Right cardiac atrium (tissue), 5 donors: ENCODE measurements at places on chromosomes 16 and 17. TPM values are rescaled to one million over a fixed set of nuclear protein-coding genes. Genes with fewer than 3 reads are reported as not detected.

DNA sequence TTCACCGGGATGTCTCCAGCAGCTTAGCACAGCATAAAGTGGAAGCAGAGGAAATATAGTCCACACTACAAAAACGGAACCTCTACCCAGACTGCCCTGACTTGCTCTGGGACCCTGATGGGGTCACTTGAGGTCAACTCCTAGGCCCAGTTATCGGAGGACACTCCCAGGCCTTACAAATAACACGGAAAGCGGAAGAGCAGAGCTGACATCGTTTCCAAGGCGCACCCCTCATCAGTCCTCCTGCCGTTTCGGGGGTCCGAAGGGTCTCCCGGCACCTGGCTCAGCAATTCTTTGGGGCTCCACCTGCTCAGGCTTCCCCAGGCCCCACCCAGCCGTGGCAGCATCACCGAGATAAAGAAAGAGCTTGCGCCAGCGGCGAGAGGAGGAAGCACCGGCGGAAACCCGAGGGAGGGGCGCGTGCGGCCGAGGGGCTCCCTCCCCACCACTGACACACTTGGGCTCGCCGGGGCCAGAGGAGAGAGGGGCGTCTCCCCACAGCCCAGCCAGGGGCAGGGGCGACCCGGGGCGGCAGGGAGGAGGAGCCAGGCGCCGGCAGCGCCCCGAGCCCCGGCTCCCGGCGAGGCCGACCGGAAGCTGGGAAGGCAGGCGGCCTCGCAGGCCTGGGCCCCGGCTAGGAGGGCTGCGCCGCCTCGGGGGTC lies 727 bp downstream of the CORO7 start:
- peak; percentile 59 for DNase-seq

DNA sequence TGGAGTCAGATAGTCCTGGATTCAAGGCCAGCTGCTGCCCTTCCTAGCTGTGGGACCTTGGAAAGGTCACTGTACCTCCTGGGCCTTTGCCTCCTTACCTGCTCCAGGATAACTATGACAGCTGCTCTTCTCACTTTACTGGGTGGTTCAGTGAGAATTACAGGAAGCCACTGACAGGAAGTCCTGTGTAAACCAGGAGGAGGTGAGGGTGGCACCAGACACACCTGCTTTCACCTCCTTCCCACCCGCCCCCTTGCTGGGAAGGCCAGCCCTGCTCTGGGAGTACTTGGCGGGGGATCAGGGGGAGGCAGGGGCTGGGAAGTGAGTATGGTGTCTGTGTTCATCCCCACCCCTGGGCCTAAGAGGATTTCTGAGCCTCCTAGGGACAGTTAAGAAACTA lies 42.6 kb downstream of the CPNE2 start:
- DNase-seq: no peak

- DNase-seq: no peak
These were observed 26.0 kb downstream of the TK2 start for GRCh38 chr16:66523861-66524354.

GRCh38 chr17:40536295-40537171 lies 28.7 kb downstream of the CCR7 start:
- DNase-seq: peak; percentile 82

GRCh38 chr16:17067882-17068281 lies 402.9 kb downstream of the XYLT1 start:
- no peak for DNase-seq

- no peak for DNase-seq
These were observed 20.9 kb downstream of the NLRP1 start for GRCh38 chr17:5563456-5563855.

DNA sequence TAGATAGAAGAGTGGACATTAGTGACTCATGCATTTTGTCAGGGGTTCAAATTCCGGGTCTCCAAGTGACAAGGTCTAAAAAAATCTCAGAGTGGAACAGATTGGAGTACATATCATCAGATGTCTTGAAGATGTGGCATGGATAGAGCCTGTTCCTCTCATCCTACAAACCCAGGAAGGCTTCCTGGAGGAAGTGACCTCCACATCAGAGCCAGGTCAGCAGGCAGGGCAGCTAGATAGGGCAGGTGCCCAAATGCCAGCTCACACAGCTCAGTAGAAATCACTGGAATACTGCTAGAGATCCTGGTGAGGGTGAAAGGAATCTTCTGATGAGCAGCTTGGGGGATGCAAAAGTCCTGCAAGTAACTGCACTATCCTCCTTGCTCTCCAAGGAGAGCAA lies 196.6 kb upstream of the SDK2 start:
- no peak for DNase-seq

DNA sequence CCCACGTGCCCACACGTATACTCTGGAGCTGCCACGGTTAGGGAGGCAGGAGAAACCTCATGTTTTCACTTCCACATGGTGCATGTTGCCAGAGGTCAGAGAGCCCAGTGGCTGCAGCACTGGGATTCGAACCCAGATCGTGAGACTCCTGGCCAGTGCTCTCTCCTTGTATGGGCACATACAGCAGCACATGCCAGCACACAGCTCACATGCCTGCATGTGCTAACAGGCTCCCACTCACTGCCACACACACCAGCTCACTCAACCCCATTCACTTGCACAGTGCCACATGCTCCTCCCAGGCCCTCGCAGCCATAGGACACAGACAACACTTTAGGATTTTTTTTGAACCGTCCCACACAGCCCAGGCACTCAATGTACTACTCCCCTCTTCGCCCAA lies 49.5 kb upstream of the MRPS23 start:
- DNase-seq: peak; percentile 68

- no peak for DNase-seq
These were observed 31.4 kb upstream of the GPRC5B start for GRCh38 chr16:19916064-19916463.

DNA sequence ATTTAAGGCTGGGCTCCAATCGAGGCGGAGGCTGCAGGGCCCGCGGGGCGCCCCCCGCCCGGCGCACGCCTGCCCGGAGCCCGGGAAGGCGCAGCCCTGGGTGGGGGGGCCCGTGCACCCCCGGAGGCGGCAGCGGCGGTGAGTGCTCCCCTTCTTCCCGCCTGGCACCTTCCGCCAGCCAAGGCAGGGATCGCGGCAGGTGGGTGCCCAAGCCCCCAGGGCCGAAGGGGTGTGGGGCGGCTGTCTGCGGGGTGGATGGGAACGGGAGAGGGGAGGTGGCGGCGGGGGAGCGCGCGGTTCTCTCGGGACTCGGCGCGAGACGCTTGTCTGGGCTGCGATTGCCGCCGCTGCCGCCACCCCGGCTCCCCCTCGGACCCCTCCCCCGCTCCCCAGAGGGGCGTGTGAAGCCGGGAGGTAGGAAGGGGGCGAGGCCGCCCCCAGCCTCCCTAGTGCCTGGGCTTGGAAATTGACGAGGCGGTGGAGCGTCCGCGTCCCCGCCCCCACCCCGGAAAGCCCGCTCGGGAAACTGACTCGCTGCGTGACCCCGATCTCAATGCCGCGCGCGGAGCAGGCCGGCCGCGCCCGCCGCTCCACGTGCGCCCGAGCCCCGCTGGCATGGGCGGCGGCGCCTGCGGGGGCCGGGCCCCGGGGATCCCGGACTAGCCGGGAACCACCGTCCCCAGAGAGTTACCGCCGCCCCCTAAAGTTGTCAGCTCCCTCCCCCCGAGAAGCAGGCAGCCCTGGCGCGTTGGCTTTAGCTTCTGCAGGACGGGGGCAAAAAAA lies 231.5 kb downstream of the MRTFB start:
- DNase-seq: peak; percentile 79

- no peak for DNase-seq
These were observed 21.7 kb downstream of the DNAH3 start for GRCh38 chr16:21128991-21129390.

DNA sequence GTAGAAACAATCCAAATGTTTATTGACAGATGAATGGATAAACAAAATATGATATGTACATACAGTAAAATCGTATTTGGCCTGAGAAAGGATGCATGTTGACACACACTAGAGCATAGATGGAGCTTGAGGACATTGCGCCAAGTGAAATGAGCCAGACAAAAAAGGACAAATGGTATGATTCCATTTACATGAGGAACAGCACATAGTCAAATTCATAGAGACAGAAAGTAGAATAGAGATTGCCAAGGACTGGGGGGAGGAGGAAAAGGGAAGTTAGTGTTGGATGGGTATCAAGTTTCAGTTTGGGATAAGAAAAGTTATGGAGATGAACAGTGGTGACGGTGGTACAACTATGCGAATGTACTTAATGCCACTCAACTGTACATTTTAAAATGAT lies 47.9 kb downstream of the COPRS start:
- DNase-seq: no peak

DNA sequence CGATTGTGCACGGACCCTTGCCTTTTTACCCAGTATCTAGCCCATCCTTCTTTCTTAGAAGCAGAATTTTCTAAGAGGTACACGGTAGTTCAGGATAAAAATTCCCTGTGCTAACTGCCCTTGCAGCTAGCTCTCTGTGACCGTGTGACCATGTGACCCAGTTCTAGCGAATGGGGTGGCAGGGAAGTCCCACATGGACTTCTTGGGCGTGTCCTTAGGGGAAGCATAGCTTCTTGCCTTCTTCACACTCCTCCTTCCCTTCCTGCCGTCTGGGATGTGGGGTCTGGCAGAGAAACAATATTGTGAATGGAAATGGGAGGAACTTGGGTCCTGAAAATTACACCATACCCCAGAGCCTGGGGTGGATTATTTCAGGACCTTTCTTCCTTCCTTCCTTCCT lies 670.7 kb downstream of the MAF start:
- no peak for DNase-seq

- DNase-seq: no peak
These were observed 164.9 kb downstream of the BANP start for GRCh38 chr16:88116121-88116520.

- no peak for DNase-seq
These were observed 5.3 kb downstream of the RPUSD1 start for GRCh38 chr16:782766-783403.

GRCh38 chr17:57965521-57966160 lies 10.4 kb upstream of the CUEDC1 start:
- no peak for DNase-seq

DNA sequence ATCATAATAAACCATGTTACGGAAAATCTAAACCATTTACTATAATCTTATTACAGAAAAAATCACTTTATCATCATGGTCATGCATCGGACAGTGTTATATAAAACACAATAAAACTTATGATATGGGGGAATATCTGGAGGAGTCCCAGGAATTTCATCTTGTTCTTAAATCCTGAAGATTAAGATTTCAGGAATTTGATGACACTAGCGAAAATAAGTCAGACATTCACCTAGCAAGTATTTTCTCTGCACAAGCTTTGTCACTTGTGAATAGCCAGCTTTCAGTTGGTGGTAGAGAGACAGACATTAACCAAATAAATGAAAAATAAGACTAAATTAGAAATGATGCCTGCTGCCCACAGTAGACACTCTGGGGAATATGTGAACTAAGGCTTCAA lies 410.0 kb downstream of the RBFOX1 start:
- DNase-seq: no peak

DNA sequence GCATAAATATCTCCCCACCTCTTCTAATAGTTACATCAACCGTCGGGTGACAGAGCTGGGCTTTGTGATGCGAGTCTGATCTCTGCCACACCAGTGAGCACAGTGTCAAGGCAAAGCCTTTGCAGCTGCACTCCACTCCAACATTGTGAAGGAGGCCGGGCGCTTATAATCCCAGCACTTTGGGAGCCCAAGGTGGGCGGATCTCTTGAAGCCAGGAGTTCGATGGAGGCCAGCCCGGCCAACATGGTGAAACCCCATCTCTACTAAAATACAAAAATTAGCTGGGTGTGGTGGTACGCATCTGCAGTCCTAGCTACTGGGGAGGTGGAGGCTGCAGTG lies 18.9 kb downstream of the CYB5D2 start:
- peak; percentile 42 for DNase-seq

DNA sequence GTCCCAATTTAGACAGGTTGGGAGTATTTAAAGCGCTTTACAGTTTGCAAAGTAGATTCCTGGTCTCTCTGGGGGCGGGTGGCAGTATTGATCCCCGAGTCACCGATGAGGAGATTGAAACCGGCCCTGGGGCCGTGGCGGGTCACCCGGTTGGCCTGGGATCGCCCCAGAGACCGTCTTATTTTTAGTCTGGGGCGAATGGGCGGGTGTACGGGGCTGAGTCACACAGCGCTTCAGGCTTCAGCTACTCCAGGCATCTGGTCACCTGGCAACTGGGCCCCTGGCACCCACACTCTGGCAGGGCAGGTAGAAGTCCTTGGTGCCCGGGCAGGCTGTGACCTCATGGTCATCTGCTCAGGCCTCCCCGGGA lies 669 bp downstream of the MIEF2 start:
- peak; percentile 77 for DNase-seq

GRCh38 chr16:50889276-50889675 lies 147.4 kb downstream of the CYLD start:
- DNase-seq: no peak

DNA sequence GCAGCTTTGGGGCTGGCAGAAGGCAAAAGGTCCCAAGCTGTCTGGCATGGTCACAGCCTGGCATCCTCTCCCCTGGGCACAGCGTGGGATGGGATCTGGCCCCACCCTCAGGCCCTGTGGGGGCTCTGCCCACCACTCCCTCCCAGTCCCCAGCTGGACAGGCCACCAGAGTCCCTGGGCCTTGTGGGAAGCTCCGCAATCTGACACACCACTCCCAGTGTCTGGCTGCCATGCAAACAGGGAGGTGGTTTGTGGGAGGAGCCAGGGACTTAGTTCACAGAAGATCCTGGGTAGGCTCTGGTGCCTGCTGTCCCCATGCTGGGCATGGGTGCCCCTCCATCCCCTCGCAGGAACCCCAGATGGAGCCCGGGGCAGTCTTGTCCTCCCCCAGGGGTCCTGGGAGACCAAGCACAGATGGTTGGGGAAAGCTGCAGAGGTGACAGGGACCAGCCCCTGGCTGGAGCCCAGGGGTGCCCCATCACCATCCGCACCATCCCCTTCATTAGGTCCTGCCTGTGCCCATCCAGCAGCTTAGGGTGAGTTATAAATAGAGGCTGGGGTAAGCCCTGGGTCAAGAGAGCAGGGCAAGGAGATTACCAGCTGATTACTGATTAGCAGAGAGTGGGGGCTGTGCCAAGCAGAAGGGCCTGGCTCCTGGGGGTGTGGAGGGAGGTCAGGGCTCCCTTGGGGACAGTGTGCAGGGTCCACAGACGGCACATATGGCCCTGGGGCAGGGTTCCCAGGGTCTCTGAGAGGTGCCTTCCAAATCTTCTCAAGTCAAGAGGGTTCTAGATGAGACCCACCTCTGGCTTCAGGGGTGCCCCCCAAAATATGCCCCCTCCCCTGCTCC lies 6.2 kb downstream of the FSCN2 start:
- no peak for DNase-seq

- DNase-seq: no peak
These were observed 5.5 kb downstream of the ATF7IP2 start for GRCh38 chr16:10391339-10391738.

DNA sequence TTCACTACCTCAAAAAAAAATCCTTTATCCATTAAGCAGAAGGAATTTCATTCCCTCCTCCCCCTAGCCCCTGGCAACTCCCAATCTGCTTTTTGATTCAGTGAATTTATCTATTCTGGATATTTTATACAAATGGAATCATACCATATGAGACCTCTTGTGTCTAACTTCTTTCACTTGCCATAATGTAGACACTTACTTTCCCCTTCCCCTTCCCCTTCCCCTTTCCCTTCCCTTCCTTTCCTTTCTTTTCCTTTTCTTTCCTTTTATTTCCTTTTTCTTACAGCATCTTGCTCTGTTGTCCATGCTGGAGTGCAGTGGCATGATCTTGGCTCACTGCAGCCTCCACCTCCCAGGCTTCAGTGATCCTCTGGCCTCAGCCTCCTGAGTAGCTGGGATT lies 50.5 kb downstream of the PSMD12 start:
- DNase-seq: no peak

The SLC16A13 gene
- total RNA-seq: 1.0 TPM

The OTOP2 gene
- total RNA-seq: not detected

The MYH2 gene
- 0.76 TPM for total RNA-seq

The EVPL gene
- total RNA-seq: 0.09 TPM

The SMARCE1 gene
- 72.0 TPM for total RNA-seq

The PGAP6 gene
- total RNA-seq: 39.5 TPM

The CSH2 gene
- total RNA-seq: not detected

The OR1A1 gene
- not detected for total RNA-seq

The OTOA gene
- not detected for total RNA-seq

The PYCARD gene
- 6.9 TPM for total RNA-seq
